H1 (cell line): ENCODE measurements at places on chromosomes 11 and 22.

GRCh38 chr11:125148743-125149142, 15.8 kb upstream of the PKNOX2 start:
- DNase-seq = no peak

DNA sequence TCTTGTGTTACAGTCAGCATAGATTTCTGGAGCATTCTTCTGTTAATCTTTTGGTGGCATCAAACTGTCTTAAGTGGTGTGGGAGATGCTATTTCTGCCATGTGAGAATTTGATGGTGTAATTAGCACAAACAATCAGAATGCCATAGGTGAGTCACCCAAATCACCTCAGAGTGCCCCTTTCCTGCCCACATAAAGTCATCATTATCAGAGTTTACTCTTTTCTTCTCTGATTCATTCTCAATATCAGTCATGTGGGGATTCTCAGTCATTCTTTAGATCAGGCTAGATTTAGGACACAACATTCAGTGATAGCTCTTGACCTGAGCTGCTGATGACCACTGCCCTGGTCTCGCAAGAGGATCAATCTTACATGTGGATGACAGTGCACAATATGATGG, 23.7 kb upstream of the MS4A6A start:
- no peak for DNase-seq

- no peak for DNase-seq
Measured at GRCh38 chr22:47043835-47044721, 281.6 kb downstream of the TBC1D22A start.

GRCh38 chr22:34845391-34845790, 220.6 kb upstream of the ISX start:
- DNase-seq = no peak

GRCh38 chr11:112361396-112361795, 100.7 kb upstream of the PLET1 start:
- DNase-seq = no peak

DNA sequence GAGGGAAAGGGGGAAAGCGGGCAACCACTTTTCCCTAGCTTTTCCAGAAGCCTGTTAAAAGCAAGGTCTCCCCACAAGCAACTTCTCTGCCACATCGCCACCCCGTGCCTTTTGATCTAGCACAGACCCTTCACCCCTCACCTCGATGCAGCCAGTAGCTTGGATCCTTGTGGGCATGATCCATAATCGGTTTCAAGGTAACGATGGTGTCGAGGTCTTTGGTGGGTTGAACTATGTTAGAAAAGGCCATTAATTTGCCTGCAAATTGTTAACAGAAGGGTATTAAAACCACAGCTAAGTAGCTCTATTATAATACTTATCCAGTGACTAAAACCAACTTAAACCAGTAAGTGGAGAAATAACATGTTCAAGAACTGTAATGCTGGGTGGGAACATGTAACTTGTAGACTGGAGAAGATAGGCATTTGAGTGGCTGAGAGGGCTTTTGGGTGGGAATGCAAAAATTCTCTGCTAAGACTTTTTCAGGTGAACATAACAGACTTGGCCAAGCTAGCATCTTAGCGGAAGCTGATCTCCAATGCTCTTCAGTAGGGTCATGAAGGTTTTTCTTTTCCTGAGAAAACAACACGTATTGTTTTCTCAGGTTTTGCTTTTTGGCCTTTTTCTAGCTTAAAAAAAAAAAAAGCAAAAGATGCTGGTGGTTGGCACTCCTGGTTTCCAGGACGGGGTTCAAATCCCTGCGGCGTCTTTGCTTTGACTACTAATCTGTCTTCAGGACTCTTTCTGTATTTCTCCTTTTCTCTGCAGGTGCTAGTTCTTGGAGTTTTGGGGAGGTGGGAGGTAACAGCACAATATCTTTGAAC, 6.8 kb downstream of the MALAT1 start:
- no peak for DNase-seq

- no peak for DNase-seq
Measured at GRCh38 chr11:111793863-111794262, 27.7 kb upstream of the PPP2R1B start.

DNA sequence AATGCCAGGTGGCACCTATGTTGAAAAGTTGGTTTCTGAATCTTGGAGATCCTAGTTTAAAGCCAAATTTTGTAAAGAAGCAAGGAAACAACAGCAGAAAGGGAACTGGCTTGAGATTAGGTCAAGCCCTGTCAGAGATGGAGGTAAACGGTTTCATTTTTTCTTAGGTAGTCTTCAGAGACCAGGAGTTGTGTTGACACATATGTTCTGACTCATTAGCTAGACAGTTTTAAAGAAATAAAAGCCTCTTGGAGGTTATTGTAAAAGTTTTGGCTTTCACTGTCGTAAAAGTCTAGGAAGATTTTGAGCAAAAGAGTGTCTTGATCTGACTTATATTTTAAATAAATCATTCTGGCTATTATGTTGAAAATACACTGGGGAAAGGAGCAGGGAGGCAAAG, 151.5 kb upstream of the CTSC start:
- no peak for DNase-seq

DNA sequence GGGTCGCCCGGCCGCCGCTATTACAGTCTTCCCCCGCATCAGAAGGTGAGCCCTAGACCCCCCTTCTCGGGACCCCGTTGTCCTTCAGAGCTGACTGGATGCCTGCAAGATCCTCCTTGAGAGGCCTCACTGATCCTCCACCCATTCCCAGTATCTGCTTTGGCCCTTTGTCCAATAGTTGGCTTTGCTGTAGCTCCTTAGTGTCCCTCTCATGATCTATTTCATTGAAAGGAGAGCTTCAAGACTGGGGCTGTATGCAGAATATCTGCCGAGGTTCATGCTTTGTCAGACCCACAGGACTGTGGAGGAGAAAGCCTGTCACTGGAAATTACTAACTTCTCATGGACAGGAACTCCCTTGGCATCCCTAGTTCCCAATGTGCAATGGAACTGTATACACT, 499 bp downstream of the DLAT start:
- DNase-seq = no peak

DNA sequence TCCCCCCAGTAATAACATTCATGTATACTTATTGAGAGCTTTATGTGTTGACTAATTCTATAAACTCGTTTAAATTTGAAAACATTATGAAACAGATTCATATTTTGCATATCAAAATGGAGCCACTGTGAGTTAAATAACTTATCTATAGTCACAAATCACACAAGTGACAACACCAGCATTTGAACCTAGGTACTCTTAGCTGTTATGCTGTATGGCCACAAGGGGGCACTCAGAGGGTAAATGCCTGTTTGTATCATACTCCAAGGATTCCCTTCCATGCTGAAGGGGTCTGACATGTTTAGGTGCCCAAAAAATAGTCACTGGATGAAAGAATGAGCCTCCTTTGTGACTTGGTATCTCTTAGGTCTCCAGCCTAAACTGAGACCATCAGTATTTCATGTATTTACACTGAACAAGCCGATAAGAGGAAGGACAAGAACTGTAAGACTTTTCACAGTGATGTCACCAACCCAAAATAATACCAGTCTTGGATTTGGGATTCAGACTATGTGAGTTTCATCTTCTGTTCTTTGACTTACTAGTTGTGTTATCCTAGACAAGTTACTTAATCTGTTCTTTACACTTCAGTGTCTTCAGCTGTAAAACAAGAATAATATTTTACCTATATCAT, 12.2 kb upstream of the OR52D1 start:
- DNase-seq = no peak

DNA sequence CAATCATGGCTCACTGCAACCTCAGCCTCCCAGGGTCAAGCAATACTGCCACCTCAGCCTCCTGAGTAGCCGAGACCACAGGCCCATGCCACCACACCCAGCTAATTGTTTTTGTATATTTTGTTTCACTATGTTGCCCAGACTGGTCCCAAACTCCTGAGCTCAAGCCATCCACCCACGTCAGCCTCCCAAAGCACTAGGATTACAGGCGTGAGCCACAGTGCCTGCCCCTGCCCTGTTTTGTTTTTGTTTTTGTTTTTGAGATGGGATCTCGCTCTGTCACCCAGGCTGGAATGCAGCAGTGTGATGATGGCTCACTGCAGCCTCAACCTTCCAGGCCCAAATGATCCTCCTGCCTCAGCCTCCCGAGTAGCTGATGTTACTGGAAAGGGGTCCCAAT, 53.5 kb downstream of the TUG1 start:
- no peak for DNase-seq

GRCh38 chr11:122673701-122674100, 18.2 kb downstream of the UBASH3B start:
- no peak for DNase-seq

- no peak for DNase-seq
Measured at GRCh38 chr22:24290459-24290858, 19.8 kb downstream of the SPECC1L start.

DNA sequence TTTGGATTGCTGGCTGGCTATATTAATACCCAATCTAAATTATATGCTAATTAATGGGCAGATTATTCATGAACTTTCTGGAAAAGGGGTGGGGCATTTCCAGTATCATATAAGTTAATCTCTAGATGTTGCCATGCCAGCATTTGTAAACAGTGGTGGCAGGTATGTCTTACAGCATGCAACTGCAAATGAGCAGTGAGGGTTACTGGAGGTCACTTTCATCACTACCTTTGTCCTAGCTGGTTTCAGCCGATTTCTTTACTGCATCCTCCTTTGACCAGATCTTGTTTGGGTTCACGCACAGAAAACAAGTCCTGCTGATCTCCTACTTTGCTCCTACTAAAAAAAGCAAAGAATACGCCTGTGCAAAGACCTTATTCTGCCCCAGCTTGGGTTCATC, 89.1 kb upstream of the USP47 start:
- no peak for DNase-seq

DNA sequence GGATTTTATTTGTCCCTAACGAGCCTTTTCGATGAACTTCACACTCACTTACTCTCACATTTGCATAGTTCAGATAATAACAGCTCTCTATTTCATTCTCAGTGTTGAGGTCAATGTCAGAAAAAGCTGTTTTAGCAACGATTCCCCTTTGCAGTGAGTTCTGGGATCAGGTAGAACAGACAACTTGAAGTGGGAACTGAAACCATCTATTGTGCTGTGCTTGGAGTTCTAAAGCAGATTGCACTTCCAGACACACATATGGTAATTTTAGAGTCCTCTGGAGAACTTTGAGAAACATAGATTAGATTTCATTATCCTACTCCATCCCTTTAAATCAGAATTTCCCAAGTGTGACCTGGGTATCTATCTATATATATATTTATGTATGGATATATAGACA, 124.6 kb upstream of the BLID start:
- no peak for DNase-seq

DNA sequence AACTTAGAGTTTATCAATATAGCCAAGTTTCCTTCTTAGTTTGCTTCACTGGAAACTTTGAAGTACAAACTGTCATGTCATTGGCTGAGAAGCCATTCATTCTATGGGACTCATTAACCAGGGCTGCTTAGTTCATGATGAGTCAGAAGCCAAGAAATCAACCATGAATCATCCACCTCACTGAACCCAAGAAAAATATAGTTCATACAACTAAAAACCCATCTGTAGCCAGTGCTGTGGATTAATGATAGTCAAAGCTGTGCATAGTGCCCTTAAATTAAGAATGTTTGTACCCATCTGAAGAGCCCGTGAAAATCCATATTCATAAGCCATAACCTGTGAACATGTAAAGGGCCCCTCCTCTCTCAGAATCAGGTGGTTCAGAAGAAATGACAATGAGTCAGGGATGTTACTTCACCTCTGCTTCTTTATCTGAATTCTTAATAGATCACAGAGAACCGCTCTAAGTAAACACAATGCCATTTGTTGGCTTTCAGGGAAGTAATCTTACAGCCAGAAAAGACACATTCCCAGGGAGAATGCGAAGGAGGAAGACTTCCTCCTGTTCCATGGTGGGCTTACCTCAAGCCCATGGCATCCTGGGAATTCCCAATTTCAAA, 25.4 kb downstream of the MMP20 start:
- no peak for DNase-seq

- DNase-seq = no peak
Measured at GRCh38 chr11:39724404-39724803, 1735.0 kb downstream of the LRRC4C start.

GRCh38 chr11:19597876-19598275, 114.8 kb upstream of the NAV2 start:
- no peak for DNase-seq

DNA sequence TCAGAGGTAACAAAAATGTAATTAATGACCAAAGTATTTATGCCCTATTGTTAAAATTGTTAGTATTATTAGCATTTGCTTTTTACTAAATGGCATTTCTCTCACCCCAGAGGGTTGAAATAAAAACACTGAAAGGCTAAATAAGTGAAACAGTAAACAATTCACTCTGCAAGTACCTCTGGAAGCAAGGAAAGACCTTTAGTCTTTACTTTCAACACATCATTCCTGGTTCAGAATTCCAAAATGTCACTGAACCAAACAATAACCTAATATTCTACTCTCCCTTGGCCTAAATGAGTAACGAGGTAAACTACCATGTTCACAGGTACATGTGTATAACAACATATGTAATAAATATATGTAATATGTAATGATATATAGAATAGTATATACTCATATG, 369.3 kb downstream of the TTC28 start:
- DNase-seq = no peak

DNA sequence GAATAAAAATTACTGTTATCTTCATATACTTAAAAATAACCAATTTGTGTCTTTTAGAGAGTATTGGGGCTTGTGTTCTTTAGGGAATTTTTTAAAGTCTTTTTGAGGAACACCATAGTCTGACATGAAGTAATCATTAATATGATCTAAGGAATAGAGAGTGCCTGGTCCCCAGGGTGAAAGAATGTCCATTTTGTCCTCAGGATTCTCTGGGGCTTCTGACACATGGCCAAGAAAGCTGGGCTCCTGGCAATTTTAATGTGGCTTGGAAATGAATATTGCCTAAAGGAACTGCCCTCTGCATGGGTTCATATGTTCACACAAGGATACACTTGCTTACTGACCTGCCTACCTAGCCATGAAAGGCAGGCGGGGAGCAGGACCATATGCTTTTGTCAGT, 33.7 kb downstream of the NF2 start:
- DNase-seq = no peak

DNA sequence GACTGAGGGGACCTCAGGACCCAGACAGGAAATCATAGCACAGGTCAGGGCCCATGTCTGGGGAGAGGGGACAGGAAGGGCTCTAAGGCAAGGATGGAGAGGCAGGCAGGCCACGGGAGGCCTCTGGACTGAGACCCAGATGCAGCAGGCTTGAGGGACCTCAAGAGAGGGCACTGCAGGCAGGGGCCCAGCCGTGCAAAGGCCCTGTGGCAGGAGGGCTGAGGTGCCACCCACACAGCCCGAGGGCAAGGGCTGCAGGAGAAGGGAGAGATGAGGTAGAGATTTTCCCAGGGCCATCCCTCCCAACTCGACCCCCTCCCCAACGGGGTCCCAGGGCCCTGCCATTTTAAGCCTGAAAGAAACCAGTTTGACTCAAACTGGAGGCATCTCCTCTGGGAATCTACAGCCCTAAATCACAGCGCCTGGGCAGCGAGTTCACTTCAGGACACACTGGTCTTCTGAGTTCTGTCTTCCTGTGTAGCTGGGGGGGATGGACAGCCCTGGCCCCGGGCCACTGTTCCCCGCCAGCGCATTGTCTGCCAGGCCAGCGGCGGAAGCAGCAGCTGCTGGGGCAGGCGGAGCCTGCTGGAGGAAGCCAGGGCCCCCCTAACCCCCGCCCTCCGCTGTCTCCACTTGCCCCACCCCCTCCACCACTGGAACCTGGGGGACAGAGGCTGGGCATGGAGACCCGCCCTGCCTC, 20.3 kb upstream of the WNT7B start:
- no peak for DNase-seq
